ENCODE measurements at places on chromosomes 6 and 20.

DNA sequence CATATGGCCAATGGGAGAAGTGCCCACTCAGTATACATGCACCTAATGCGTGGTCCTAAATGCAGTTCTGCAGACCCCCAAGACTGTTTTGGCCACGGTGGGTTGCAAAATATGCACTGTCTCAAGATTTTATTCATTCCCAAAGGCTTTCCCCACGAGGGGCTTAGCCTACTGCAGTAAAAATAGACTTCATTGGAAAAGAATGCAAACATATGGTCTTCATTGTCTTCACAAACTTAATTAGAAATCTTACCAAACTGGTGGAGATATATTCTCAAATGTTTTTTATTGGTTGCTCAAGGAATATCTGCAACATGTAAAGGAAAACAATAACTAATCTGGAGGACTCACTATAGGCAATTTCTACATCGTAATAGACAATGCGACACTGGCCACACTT, 31.6 kb upstream of the PRL start:
- no peak for DNase-seq

DNA sequence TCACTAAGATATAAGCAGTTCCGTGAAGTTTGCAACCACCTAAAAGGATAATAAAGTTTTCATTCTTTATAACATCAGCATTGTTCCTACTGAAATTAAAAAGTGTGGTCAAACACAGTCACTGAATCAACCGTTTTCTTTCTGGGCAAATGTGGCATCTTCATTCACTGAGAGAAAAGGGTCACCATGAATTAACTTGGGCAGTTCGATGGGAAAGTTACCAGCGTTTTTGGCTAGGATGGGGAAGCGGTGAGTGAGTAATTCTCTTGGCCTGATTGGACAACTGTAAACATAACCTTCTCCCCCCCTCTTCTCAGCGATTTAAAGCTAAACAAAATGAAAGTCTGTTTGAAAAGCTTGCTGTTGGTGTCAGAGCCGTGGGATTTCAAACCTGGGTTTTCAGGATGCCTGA, 181.8 kb downstream of the SASH1 start:
- no peak for DNase-seq

DNA sequence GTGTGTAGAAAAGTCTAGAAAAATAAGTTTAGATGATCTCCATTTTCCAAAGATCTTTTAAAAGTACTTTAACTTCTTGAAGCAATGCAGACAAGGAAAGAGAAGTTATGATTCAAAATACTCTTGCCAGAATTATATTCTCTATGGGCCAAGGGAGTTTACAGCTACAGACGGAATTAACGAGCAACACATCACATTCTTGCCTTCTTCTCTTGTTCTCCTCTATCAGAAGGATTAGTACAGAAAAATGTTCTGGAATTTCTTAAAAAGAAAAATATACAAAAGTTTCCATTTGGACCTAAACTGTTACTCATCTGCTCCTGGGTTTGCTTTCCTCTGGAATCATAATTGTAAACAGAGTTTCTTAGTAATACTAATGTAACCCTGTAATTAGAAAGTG, 284.7 kb upstream of the HSF2 start:
- DNase-seq: no peak

- no peak for DNase-seq
Observed at GRCh38 chr20:10448270-10449156, 13.4 kb downstream of the SLX4IP start.

- DNase-seq: no peak
Observed at GRCh38 chr6:21918041-21918440, 324.5 kb downstream of the SOX4 start.

GRCh38 chr6:21881969-21882465, 288.5 kb downstream of the SOX4 start:
- DNase-seq: no peak

- DNase-seq: no peak
Observed at GRCh38 chr20:2473516-2473915, 2.9 kb upstream of the SNRPB start.

GRCh38 chr6:11752360-11752759, 26.2 kb downstream of the ADTRP start:
- no peak for DNase-seq

DNA sequence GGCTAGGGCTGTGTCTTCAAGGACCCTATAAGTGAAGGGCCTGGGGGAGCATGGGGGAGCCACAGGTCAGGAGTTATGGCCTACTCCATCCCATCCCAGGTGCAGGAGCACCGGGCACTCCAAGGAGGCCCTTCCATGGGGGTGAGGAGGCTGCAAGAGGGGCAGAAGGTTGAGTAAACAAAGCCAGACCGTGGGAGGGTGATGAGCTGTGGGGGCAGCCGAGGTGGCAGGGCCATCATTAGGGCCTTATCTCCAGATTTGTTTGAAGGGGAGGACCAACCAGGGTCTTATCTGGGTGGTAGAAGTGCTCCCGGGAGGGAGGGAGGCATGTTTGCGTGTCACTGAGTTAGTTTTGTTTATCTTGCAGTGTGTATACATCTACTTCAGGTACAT, 2.1 kb upstream of the FAM83C start:
- no peak for DNase-seq

DNA sequence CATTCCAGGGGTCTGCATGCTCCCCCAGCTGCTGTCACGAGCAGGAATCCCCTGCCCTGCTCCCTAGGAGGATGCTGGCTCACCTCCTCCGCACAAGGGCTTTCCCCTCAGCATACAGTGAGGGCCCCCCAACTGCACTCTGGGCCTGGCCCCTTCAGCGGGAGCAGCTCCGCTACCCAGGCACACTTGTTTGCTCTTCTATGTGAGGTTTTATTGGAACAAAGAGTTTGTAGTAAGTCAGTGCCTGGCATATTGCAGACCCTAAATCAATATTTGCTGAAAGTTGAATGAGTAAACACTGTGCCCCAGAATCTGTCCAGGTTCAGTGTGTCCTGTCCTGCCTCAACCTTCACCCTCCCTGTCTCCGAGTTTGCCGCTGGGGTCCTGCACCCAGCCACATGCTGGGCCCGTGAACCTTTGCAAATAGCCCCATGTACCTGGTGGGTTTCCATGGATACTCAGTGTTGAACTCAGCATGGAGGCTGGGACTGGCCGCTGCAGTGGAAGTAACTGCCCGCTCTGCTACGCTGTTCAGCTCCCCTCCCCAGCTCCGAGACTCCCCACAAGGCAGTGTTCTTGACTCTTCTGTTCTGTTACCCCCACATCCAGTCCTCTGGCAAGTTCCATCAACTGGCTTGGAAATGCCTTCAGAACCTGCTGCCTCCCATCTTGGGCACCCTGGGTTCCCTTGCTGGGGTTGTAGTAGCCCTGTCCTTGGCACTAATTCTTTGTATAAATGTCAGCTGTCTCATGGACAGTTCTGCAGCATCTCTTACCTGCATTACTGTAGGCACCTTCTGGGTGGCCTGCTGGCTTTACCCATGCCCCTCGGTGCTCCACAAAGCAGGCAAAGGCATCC, 15.7 kb downstream of the SLC22A1 start:
- DNase-seq: no peak

- DNase-seq: peak; percentile 39
Observed at GRCh38 chr6:30450909-30451841, 38.1 kb upstream of the HLA-E start.

DNA sequence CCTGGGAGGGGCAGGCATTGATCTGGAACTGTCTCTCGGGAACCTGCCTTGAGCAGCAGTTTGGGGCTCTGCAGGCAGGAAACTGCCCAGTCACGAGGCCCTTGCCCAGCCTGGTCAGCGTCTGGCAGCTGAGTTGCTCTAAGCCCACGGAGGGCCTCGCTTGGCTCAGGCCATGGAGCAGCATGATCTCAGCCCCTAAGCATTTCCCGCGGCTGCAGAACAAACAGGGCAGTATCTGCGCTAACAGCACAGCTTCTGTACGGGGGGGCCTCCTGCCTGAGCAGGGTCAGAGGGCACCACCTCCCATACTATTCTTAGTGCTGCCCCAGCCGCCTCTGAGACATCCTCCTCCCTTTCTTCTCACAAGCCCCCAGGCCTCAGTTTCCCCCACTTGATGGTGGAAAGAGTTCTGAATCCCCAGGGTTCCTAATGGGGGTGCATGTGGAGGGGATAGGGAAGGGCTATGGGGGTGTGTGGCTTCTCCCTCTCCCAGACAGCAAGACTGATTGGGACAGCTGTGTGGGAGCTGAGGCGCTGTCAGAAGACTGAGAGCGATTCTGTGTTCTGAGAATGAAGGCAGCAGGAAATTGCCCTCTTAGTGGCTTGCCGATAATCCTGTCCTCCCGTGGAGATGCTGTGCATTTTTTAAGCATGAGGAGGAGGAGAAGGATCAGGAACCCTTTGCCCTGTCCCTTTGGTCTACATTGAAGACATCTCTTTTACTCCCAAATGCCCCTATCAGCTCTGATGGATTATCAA, 46.4 kb downstream of the MOCS1 start:
- no peak for DNase-seq

- no peak for DNase-seq
Observed at GRCh38 chr20:17925141-17925939, 43.3 kb downstream of the SNX5 start.

DNA sequence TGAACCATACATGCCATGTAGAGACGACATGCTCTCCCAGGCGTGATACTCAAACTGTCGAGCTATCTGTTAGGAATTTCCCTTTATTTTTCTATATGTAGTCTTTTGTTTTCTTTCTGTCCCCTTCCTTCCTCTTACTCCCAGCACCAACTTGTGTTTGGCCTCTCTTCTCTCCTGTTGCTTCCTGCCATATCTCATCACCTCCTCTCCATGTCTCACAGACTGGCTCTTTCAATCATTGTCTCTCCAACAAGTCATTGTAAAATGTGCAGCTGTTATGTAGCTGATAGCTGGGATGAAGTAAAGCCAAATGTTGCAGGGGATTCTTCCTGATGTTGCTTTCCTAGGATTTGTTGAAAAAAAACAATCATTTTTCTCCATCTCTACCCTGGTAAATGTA, 234.5 kb downstream of the TMEM242 start:
- no peak for DNase-seq

DNA sequence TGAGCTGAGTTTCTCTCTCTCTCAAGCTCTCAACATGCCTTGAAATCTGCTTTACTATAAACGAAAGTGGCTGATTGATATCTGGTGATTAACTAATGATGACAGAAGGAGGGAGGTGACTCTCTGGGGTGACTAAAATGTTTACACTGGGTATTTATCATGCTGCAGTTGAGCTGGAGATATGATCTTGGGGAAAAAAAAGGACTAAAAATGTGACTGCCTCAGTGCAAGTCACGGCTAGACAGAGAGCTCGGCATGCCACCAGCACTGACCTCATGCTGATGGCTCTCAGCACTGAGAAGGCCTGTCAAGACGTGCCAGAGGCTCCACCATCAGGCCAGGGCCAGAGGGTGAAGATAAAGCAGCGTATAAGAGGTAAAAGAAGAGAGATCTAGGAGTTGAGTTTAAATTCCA, 103.1 kb upstream of the SPACA1 start:
- DNase-seq: no peak

- no peak for DNase-seq
Observed at GRCh38 chr20:40196846-40197436, 492.1 kb downstream of the MAFB start.

GRCh38 chr6:130337534-130337933, 28.3 kb upstream of the TMEM200A start:
- DNase-seq: no peak

DNA sequence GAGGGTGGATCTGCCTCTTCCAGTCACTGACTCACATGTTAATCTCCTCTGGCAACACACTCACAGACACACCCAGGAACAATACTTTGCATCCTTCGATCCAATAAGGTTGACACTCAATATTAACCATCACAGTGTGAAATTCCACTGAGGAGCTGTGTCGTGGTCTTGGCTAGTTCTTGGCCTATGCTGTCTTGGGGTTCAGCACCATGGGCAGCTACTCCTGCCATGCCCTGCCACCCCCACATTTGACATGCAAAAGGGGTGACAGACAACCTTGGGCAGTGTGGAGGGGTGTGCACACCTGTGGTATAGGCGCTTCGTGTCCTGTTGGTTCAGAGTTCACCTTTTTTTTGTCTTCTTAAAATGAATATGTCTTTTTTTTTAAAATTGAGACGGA, 25.8 kb downstream of the ANKRD6 start:
- DNase-seq: no peak

- DNase-seq: no peak
Observed at GRCh38 chr6:34386316-34387137, 5.9 kb downstream of the NUDT3 start.

- no peak for DNase-seq
Observed at GRCh38 chr6:3385660-3386151, 71.1 kb downstream of the SLC22A23 start.

DNA sequence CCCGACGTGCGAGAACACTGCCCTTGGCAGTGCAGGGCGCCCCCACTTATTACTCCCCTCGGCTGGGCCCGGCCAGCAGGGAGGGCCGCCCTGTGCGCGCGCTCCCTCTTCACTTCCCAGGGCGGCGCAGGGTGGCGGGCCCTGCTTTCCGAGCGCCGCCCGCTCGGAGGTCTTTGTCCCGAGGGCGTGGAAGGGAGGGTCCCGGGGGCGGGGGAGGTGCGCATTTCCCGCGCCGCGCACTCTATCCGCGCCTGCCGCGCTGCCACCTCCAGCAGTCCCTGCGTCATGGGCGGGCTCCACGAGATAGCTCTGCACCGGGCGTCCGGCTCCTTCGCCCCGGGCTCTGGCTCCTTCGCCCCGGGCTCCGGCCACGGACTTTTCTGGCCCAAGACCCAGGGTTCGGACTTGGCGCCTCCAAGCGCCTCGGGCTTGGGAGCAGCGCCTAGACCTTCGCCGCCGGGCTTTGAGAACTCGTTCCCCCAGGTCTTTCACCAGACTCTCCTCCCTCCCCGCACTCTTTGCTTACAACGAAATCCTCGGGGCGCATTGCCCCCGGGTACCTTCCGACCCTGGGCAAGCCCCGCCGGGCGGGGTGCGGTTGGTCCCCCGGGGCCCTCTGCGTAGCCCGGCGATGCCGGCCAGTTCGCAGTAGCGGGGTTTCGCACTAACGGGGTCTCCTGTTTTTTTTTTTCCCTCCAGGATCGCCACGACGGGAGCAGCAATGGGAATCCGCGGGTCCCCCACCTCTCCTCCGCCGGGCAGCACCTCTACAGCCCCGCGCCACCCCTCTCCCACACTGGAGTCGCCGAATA, 1.6 kb downstream of the TFAP2C start:
- no peak for DNase-seq

GRCh38 chr6:1070085-1070521, 241.8 kb upstream of the FOXQ1 start:
- DNase-seq: no peak

GRCh38 chr6:44740566-44741120, 353.1 kb downstream of the CDC5L start:
- no peak for DNase-seq

GRCh38 chr6:160013987-160014868, 45.3 kb downstream of the IGF2R start:
- no peak for DNase-seq

Measured in activated naive CD4-positive, alpha-beta T cell (primary cell).